ENCODE measurements at places on chromosomes 7 and 10. TPM values are rescaled to one million over a fixed set of nuclear protein-coding genes. Genes with fewer than 3 reads are reported as not detected.

The DPP6 gene
- 0.60 TPM for total RNA-seq

The RBP4 gene
- 114 TPM for total RNA-seq

The ITGA8 gene
- total RNA-seq: 8.7 TPM

The SKIDA1 gene
- total RNA-seq: 5.2 TPM

The RELN gene
- 89.2 TPM for total RNA-seq

The CHN2 gene
- 4.2 TPM for total RNA-seq

The NPC1L1 gene
- total RNA-seq: not detected

The GRID2IP gene
- not detected for total RNA-seq

The STK31 gene
- 1.2 TPM for total RNA-seq

The TBX20 gene
- not detected for total RNA-seq

The PAX4 gene
- not detected for total RNA-seq

The AP4M1 gene
- 27.8 TPM for total RNA-seq

The MCM10 gene
- not detected for total RNA-seq

The CFAP46 gene
- total RNA-seq: 1.4 TPM

The TNKS2 gene
- total RNA-seq: 56.7 TPM

The HSPA12A gene
- 125 TPM for total RNA-seq

The ANKRD61 gene
- total RNA-seq: not detected

The DGKI gene
- total RNA-seq: 0.21 TPM

The PRLHR gene
- total RNA-seq: not detected

The PHTF2 gene
- 13.7 TPM for total RNA-seq

The TEX47 gene
- not detected for total RNA-seq

The GIMAP1 gene
- 7.4 TPM for total RNA-seq

The CCL24 gene
- not detected for total RNA-seq

The NEUROD6 gene
- not detected for total RNA-seq

The TFPI2 gene
- total RNA-seq: 0.44 TPM

The NANOS1 gene
- 4.8 TPM for total RNA-seq

The STOX1 gene
- total RNA-seq: 3.0 TPM

The WDFY4 gene
- total RNA-seq: 16.5 TPM

The STX1A gene
- 15.0 TPM for total RNA-seq

The CPA4 gene
- not detected for total RNA-seq

The COL13A1 gene
- 0.30 TPM for total RNA-seq

The PLEKHS1 gene
- not detected for total RNA-seq

The ATOH7 gene
- 0.42 TPM for total RNA-seq

The GPR26 gene
- total RNA-seq: not detected

The MEOX2 gene
- total RNA-seq: 112 TPM

The ANXA8 gene
- 4.8 TPM for total RNA-seq

The PRR15 gene
- total RNA-seq: 6.6 TPM

The IFT22 gene
- 25.9 TPM for total RNA-seq

The IDI2 gene
- total RNA-seq: not detected

The MOSPD3 gene
- 19.8 TPM for total RNA-seq

The EN2 gene
- total RNA-seq: 0.98 TPM

The GTPBP4 gene
- total RNA-seq: 45.0 TPM

The TUBAL3 gene
- not detected for total RNA-seq

The MRLN gene
- not detected for total RNA-seq

The ZPBP gene
- not detected for total RNA-seq

The NKX1-2 gene
- total RNA-seq: not detected

The CYP2C19 gene
- not detected for total RNA-seq

The SPDYE11 gene
- not detected for total RNA-seq

The ZNF467 gene
- 15.9 TPM for total RNA-seq

The RBM20 gene
- total RNA-seq: 8.7 TPM

The ANKRD30A gene
- total RNA-seq: 0.22 TPM

The CEP55 gene
- total RNA-seq: not detected

The CHCHD1 gene
- total RNA-seq: 33.0 TPM

The TMEM270 gene
- total RNA-seq: not detected

The PI4K2A gene
- 19.6 TPM for total RNA-seq

The ZNF425 gene
- total RNA-seq: 10.9 TPM

The CLDN3 gene
- not detected for total RNA-seq

The MORN4 gene
- total RNA-seq: 6.9 TPM

The AASS gene
- total RNA-seq: 192 TPM
